ENCODE measurements at places on chromosomes 11 and 22.

DNA sequence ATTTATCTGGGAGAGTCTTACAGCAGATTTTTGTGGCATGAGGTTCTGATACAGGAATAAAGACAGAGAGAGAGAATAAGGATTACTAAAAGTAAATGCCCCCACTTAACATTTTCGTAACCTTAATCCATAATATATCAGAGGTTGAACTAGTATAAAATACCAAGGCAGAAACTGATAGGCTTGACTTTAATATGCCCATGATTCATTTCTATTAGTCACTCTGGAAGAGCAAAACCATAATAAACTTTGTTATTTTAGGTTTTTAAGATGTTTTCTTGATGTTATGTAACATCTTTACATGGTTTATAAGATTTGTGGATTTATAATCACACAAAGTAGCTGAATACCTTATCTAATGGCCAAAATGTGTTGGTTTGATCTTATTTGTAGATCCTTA is 19.1 kb downstream of the GUCY1A2 start:
- DNase-seq = peak; percentile 27

DNA sequence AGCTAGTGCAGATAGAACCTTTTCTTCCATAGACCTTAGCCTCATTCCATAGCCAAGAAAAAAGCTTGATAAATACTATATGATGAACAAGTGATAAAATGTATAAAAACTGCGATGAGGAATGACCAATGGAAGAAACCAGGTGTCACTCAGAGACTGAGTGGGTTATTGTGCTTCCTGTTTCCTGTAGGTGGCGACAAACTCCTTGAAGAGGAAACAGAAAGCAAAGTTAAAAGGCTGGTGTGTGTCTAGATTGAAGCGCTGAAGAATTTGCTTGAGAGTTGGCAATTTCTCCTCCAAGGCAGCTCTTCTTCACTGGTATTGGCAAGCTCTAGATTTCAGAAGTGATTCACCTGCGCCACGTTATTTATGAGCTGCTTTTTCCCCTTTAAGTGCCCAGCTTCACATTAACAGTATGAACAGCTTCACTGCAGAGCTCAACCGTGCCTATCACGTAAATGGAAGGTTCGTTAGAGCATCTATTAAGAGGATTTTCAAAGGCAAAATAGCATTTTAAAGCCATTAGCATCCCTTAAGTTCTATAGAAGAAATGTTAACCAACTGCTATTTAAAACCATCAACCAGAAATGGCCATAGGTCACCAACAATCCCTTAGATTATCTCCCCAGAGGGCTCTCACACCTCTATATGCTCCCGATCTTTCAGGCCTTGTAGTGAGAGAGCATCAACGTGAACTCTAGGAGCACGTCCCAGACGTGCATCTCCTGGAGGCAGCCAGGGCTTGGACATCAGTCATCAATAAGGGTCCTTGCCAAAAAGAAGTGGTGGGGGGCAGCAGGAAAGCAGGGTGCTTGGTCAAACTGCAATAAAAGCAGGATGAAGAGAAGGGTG is 179.4 kb downstream of the CADM1 start:
- peak; percentile 74 for DNase-seq

DNA sequence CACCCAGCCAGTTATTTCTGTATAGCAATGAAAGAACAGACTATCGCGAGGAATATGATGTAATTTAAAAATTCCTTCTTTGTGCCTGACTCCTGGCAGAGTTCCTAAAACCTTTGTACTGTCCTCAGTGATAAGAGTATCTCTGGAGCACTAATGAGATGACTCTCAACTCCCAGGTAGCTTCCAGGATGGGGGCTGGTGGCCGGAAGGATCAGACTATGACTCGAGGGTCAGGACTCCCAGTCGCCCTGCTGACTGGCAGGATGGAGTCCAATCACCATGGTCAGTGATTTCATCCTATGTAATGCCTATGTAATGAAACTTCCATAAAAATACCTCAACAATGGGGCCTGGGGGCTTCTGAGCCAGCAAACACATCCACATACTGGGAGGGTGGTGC is 135.1 kb downstream of the SHANK2 start:
- no peak for DNase-seq

GRCh38 chr22:19517171-19517500 is 7.1 kb downstream of the CLDN5 start:
- DNase-seq = no peak

- DNase-seq = peak; percentile 34
Observed at GRCh38 chr22:50731811-50732624, 6.0 kb upstream of the ACR start.

DNA sequence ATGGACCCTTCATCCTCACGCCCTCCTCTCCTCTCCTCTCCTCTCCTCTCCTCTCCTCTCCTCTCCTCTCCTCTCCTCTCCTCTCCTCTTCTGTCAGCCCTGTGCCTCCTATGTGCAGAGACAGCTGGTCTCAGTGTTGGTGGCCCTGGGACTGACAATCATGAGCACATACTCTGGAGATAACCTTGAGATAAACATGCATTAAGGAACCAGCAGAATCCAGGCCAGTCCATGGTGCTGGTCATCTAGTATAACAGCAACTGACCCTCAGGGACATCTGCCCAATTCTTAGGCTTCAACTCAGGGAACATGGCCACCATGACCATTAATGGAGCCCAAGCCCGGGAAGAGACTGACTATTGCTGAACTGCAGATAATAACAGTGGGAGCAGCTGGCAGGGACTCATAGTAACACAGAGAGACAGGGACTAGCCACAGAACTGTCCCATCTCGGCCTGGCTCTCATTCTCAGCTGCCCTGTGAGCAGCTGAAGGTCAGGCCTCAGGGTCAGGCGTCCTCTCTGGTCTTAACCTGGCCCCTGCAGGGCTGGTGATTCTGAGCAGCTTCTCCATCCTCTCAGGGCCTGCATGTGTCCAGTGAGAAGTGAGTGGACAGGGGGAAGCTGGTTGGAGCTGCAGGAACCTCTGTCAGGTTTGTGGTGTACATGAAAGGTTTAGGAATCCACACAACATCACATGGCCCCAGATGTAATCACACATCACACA is 45.4 kb downstream of the GGTLC2 start:
- DNase-seq = no peak

DNA sequence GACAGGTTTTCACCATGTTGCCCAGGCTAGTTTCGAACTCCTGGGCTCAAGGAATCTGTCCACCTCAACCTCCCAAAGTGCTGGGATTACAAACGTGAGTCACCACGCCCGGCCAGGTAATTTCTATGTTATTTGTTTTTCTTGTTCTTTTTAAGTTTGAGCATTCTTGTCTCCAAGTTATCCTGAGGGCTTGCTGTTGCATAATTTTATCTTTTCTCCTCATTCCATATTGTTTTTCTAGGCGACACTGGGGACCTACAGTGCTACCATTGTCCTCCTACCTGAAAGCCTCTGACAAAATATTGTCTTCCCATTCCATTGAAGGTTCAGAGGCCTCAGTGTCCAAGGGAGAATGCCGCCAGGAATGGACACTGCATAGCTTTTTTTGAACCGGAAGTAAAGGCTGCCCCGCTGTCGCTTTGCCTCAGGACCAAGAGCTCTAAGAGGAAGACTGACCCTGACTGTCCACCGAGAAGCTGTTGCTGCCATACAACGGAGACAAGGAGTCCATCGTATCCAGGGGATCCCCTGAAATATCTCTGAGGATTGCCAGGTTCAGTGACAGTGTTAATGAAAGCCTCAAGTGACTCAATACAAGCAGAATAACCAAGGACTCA is 9.7 kb downstream of the AP5B1 start:
- DNase-seq = no peak

- peak; percentile 92 for DNase-seq
Observed at GRCh38 chr22:35835998-35836691, 118.5 kb downstream of the APOL5 start.
